NCI-H1417 (cell line): ENCODE measurements at places on chromosomes 16 and 17.
A peak's percentile ranks its signal among the peaks of the same experiment; 100 is the strongest.

DNA sequence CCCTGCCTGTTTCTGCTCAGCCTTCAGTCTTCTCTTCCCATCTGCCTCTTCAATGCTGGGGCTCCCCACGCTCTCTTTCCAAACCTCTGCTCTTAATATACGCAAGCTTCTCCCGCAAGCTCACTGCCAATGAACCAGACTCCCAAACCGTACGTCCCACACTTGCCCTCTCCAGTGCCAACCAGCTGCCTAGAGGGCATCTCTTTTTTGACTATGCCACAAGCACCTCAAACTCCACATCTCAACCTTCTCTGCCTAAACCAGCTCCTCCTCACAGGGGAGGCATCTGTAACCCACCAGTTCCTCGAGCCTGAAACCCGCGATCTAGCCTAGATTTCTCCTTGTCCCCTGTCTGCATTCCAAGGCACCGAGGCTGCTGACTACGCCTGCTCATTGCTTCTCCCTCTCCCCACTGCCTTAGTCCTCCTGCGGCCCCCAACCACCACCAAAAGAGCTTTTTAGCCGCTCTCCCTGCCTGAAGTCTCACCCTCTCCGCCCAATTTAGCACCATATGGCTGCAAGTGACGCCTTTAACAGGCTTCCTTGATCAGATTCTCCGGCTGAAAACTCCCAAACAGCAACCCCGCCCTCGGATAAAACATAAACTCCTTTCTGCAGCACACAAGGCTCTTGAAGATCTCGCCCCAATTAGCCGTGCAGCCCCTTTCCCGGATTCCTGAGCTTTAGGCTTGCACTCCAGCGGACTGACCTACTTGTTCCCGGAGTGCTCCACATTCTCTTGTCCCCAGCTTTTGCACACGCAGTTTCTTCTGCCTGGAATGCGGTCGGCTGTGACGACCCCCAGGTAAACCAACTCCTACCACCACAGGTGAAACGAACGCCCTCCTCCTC, 1.5 kb downstream of the GGA2 start:
- no peak for DNase-seq

GRCh38 chr16:75565640-75566039, 539 bp upstream of the GABARAPL2 start:
- DNase-seq: no peak

DNA sequence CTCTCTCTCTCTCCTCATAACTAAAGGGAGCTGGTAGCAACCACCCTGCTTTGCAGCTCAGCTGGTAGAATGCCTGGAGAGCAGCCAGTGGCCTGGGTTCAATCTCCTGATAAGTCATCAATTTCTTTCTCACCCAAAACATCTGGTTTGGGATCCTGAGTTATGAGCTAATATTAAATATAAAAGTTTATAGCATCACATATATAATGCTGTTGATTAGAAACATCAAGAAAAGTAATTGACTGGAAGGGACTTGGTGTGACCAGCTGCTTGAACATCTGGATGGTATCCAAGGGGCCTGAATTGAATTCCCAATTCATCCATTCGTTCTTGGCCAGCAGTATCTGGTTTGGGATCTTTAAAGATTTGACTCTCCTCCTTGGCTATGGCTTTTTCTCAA, 12.2 kb upstream of the ELAC2 start:
- DNase-seq: no peak

DNA sequence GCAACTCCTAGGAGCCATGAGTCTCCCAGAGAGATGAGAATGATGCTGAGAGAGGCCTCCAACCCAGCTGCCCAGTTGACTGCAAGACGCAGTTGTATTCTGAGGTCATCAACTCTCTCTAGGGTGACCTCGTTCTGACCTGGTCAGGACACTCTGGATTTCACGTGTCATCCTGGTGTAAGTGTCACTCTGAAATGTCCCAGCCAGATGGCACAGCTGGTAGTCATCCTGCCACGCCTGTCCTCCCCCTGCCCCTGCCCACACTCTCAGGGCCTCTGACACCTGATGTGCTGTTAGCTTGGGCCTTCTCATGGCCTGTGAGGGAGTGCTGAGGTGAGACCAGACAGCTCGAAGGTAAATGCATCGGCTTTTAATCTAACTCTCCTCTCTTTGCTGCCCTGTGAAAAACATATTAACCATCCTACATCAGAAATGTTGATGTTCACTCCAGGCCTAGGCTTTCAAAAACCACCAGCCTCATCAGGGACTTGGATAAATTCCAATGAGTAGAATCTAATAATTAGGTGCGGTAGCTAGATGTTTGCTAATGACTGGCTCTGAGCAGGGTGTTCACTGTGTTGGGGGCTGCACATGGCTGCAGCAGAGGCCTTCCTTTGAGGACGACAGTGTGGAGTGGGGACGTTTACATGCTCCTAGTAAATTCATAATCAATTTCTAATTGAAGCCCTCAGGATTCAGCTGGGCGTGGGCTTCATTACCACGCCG, 13.8 kb downstream of the MLYCD start:
- no peak for DNase-seq

GRCh38 chr16:53094013-53094630, 39.3 kb downstream of the CHD9 start:
- peak; percentile 7 for DNase-seq
